CD4-positive, alpha-beta T cell treated with Interleukin-6 for 4 hours (primary cell): ENCODE measurements at places on chromosomes 2 and 18.

DNA sequence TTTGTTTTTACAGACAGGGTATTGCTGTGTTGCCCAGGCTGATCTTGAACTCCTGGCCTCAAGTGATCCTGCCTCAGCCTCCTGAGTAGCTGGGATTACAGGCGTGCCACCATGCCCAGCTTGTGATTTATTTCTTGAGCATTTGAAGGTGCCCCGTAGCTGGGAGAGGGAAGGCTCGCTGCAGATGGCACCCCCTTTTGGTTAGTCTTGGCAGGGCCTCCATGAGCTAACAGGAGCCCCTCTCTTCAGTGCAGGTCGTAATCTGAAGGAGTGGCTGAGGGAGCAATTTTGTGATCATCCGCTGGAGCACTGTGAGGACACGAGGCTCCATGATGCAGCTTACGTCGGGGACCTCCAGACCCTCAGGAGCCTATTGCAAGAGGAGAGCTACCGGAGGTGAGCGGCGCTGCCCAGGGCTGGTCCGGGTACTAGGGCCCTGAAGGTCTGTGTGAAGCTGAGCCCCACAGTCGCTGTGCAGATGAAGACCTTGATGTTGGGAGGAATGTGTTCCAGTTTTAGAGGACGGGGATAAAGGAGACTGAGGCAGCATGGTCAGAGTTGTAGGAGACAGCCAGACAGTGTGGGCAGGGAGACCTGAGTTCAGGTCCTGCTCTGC is 6.7 kb downstream of the ASB1 start:
- no peak for DNase-seq

- no peak for DNase-seq
Measured at GRCh38 chr18:4721545-4721944, 266.4 kb upstream of the DLGAP1 start.

DNA sequence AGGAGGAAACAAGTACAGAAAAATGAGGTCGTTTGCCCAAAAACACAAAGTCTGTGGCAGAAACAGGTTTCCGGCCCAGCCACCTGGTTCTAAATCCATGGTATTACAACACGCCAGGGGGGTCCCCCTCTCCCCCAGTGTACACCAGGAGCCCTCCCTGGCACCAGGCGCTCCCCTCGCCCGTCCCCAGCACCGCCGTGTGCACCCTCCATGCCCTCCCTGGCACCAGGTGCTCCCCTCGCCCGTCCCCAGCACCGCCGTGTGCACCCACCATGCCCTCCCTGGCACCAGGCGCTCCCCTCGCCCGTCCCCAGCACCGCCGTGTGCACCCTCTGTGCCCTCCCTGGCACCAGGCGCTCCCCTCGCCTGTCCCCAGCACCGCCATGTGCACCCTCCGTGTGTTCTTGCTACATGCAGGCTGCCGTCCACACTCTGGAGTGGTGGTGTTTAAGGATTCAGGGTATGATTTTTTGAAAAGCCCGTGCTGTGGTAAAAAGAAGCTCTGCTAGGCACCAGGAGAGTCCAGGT is 59.8 kb upstream of the NFATC1 start:
- no peak for DNase-seq

- no peak for DNase-seq
Measured at GRCh38 chr2:20273042-20273441, 48.1 kb upstream of the SDC1 start.

GRCh38 chr18:39960550-39960949 is 1994.5 kb upstream of the PIK3C3 start:
- no peak for DNase-seq
